Amniotic stem cell (primary cell): ENCODE measurements at places on chromosomes 5 and 9.

DNA sequence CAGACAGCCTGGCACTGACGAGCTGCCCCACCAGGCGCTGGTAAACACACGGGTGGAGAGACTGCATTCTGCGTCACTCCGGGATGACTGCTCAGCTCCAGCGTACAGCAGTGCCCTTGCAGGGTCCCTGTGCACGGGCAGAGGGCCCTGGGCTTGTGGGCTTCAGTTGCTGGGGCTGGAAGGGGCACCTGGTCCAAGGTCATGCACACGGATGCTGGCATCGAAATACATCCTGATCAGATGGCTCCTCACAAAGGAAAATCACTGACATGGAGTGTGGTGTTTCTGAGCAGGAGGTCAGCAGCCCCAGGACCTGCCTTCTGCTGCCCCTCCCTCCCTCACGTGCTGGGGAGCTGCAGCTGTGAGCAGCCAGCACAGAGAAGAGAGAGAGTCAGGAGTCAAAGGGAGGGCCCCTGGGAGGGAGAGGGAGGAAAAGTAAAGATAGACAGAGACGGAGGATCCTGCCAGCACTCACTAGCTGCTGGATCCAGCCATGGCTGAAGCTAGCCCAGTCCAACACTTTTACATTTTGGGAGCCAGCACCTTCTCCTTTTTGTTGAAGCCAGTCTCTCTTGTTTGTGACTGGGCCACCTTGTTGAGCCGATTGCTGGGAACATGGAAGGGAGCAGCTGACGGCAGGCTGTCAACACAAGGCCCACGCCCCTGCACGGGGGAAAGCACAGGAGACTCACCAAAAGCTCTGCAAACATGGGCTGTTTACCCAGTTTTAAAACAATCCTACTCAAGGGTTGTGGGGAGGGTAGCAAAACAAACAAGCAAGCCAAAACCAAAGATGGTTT lies 166.5 kb upstream of the PHYKPL start:
- no peak for DNase-seq

DNA sequence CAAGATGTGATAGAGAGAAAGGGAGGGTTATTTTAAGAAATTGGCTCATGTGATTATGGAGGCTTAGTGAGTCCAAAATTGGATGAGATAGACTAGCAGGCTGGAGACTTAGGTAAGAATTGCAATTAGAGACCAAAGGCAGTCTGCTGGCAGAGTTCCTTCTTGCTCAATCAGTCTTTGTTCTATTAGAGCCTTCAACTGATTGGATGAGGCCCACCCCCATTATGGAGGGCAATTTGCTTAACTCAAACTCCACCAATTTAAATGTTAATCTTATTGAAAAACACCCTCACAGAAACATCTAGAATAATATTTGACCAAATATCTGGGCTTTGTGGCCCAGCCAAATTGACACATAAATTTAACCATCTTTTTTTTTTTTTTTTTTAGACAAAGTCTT lies 23.9 kb upstream of the TPD52L3 start:
- no peak for DNase-seq

DNA sequence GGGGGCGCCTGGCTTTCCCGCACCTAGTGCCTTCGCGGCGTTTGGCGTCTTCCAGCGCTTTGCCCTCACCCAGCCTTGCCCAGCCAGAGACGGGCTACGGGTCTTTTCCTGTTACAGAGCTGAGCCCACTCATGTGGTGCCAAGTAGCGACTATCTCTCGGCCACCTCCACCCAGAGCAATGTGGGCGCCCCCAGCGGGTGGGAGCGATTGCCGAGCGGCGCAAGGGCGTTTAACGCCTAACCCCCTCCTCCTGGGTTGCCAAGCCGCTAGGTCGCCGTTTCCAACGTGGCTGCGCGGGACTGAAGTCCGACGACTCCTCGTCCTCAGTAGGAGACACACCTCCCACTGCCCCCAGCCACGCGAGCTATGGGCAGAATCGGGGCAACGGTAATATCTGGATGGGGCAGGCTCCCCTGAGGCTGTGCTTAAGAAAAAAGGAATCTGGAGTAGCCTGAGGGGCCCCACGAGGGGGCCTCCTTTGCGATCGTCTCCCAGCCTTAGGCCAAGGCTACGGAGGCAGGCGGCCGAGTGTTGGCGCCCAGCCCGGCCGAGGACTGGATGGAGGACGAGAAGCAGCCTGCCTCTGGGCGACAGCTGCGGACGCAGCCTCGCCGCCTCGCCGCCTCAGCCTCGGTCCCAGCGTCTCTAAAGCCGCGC lies 5.8 kb downstream of the TLX3 start:
- DNase-seq, result no peak

DNA sequence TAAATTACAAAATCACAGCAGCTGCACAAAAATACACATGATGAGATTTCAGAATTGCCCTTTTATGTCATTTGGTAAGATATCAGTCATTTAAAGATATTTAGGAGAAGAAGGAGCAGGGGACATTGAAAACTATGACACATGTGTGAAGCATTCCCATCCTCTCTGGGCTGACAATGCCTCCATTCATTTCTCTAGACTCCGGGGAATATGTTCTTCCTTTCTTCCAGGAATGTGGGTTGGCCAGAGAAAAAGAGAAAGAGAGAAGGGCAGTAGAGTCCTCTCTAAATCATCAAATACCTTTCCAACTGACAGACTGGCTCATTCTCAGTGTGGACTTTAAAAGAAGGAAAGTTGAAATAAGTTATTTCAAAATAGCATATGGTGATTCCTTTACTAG lies 205.6 kb upstream of the ADAMTSL1 start:
- no peak for DNase-seq

GRCh38 chr5:169992789-169993484 lies 12.6 kb upstream of the INSYN2B start:
- no peak for DNase-seq

DNA sequence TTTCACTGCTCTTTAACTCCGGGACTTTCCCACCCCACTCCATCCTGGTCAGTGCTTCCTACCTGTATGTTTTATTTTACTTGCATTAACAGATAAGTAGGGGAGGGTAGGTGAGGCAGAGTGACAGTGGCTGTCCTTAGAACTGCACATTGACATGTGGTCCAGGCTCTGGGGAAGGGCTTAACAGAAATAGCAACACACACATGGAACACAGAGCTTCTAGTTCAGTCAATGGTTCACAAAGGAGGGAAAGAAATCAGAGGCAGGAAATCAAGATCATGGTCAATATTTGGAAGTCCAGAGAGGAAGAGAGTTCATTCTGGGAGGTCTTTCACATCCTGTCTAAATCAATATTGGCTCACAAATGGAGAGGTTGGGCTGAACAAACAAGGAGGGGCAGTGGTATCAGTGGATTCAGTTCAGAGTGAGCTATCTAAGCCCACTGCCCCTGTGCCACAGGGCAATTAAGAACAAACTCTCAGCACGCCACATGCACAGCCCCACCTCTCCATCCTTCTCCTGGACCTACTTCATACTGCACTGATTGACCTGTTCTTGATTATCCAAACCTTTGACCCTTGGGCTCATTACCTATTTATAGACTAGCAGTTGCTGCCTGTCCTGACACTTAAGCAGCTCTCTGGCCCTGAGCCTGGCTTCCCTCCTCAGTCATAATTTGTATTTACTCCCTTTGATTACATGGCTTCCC lies 6.2 kb upstream of the VPS13A start:
- no peak for DNase-seq

- DNase-seq, result no peak
Observed at GRCh38 chr9:972501-973294, 3.8 kb upstream of the DMRT3 start.

GRCh38 chr9:108212184-108212583 lies 643.6 kb downstream of the ACTL7B start:
- DNase-seq, result no peak

- no peak for DNase-seq
Observed at GRCh38 chr9:35518981-35519679, 29.2 kb downstream of the RUSC2 start.

DNA sequence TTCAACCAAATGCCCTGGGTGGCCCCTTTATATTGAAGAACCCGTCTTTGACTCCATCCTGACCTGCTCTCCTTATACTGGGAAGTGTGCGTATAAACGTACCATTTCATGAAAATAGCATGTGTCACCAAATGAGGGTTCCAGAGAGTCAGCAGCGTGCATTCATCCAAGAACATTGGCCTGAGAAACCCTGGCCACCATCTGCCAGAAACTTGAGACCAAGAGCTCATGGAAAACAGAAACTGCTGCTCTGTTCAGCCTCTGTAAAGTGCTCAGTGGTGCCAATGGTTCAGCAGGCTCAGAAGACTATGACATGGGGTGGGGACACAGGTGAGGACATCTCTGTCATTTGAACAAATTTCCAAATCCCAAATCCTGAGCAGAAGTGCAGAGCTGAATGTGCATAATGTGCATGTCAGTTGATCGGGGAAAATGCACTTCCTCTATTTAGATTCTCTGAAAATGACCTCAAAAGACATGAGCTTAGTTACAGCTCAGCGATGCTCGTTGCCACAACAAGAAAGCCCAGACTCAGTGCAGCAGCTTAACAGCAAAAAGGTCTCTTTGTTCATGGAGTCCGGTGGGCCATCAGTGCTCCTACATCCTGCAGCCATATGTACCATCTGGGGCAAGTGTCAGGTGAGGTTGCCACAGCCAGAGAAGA lies 176.1 kb downstream of the ATPSCKMT start:
- DNase-seq, result no peak

DNA sequence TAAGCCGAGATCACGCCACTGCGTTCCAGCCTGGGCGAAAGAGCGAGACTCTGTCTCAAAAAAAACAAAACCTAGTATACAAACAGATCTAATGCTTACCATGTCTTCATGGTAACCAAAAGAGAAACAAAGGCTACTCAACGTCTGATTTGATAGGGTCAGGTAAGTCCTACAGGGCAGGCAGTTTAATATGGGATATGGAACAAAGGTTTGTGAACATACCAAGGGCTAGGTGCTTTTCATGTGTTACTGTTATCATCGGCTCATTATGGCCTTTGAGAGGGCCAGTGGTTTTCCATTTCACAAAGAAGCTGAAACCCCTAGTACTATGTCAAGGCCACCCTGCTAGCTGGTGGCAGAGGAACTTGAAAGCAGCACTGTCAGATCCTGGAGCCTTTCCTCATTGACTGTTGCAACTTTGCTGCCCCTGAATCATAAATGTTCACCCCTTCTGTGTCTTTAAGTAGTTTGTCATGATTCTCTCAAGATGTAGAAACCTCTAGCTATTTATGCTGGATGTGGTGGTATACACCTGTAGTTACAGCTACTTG lies 5.1 kb downstream of the IQGAP2 start:
- DNase-seq, result no peak

- no peak for DNase-seq
Observed at GRCh38 chr9:124188331-124189110, 69.2 kb upstream of the NEK6 start.

GRCh38 chr5:174157048-174157447 lies 111.5 kb downstream of the NSG2 start:
- no peak for DNase-seq

DNA sequence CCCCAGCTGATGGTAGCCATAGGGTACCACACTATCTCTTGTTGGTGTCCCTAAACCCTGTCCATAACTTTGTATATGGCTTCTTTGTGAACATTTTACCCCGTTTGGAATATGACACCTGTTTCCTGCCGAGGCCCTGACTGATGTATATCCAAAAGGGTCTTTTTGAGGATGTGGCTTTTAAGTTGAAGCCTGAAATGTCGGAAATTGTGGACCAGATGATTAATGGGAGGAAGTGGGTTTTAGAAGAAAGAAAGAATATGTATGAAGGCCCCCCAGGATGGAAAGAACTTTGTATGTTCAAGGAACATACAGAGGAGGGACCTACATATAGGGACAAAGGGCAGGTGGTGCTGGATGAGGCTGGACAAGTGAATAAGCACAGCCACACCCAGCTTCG lies 16.7 kb upstream of the TNFSF8 start:
- DNase-seq, result no peak

GRCh38 chr9:108416324-108416723 lies 439.5 kb downstream of the ACTL7B start:
- no peak for DNase-seq

DNA sequence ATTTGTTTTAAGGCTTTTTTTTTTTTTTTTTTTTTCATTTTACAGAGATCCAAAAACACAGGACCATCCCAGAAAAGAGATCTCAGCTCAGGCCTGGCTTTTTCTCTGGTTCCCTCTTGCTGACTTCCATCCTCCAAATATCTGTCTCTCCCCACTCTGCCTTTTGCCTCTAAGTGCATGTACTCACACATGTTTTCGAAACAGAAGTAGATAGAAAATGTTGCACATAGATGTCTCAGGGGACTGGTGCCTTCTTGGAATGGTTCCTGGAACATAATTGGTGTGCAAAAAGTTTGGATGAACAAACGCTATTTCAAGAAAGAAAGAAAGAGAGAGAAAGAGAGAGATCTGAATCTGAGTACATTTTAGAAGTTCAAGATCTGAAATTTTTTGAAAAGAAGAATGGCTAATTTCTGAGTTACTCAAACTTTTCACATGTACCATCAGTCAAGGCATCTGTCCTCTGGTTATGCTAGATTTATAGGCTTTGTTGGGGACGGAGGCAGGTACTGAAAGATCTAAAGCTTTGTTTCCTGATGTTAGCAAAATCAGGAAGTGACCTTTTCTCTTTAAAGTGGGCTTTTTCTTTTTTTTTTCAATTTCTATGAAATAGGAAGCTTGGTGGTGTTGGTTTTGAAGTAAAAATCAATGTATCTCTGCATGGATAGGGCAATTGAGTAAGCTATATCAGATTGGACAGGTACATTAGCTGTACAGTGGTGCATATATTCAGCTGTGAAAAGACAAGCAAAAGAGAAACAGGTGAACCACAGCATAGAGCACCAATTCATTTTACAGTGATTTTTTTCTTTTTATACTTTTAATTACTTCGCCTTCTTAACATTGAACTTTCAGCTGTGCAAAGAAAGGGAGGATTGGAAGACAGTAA lies 8.5 kb upstream of the TNFSF8 start:
- DNase-seq, result no peak

- no peak for DNase-seq
Observed at GRCh38 chr5:2176581-2176980, 293.9 kb upstream of the IRX4 start.

- no peak for DNase-seq
Observed at GRCh38 chr5:149600932-149601331, 19.6 kb downstream of the ARHGEF37 start.

GRCh38 chr5:56988490-56988889 lies 36.6 kb upstream of the MIER3 start:
- no peak for DNase-seq

DNA sequence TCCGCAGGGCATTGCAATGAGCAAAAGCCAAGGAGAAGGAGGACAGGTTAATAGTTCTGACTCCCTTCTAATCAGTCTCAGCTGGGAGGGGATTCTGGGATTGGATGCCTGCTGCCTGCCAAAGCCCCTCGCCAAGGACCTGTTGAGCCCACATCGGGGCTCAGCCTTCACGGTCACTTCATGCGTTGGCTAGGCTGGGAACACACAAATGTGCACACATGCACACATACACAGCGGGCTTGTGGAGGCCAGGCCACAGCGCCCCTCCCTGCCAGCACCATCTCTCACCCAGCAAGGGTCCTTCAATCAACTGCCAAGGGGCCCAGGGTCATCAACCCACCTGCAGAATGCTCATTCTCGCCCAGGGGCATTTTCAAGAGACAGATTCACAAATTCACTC lies 113.9 kb downstream of the C5orf15 start:
- no peak for DNase-seq
